ENCODE measurements at places on chromosomes 3 and 15.

GRCh38 chr3:70112751-70113150, 113.2 kb downstream of the SAMMSON start:
- no peak for DNase-seq

DNA sequence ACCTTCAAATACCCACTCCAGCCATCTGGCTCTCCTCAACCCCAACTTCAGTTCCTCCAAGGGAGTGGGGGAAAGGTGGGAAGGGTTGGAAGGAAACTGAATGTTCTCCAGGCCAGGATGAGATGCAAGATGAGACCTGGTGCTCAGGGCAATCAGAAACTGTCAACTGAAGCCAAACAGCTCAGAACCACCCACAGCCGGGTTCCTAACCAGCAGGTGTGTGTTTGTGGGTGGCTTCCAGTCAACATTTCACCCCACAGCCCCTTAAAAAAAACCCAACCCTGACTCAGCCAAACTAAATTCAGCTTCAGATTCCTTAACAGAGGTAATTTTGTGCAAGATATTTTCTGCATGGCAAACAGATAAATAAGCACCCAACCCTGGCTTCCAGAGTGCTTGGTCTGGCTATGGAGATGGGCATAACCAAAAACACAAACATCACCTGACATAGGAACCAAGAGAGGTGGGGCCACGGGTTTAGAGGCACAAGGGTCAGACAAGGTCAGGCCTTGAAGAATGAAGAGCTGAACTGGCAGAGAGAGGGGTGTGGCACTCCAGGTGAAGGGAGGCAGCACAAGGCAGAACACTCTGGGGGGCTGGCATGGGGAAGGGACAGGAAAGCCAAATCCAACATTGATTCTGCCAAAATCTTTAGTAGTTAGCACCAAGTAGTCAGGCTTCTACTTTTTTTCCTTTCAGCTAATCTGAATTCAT, 34.7 kb downstream of the ZNF445 start:
- no peak for DNase-seq

- DNase-seq, result no peak
These were observed 1.3 kb downstream of the CAV3 start for GRCh38 chr3:8734908-8735307.

- no peak for DNase-seq
These were observed 144.8 kb downstream of the SMAD6 start for GRCh38 chr15:66846811-66847210.

GRCh38 chr3:133812872-133813271, 7.3 kb downstream of the SRPRB start:
- no peak for DNase-seq

- DNase-seq, result no peak
These were observed 468.5 kb downstream of the NLGN1 start for GRCh38 chr3:173865900-173866498.
